ENCODE measurements at places on chromosomes 12 and 14. TPM values are rescaled to one million over a fixed set of nuclear protein-coding genes. Genes with fewer than 3 reads are reported as not detected.

DNA sequence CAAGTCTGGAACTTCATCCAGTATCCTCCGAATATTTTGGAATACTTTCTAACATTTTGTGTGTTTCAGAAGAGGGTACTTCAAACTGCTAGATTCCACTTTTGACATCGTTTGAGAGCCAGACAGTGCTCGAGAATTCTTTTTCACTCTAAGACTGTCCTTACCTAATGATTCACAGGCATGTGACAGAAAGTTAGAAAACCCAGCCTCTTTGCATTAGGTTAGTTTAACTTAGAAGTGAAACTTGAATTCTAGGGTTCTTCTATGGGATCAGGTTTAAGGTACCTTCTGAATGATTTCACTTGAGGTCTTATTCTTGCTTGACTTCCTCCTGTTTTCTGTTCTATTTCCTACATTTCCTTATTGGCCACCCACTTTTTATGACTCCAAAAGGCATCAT is 431.8 kb downstream of the SLC6A15 start:
- no peak for DNase-seq

DNA sequence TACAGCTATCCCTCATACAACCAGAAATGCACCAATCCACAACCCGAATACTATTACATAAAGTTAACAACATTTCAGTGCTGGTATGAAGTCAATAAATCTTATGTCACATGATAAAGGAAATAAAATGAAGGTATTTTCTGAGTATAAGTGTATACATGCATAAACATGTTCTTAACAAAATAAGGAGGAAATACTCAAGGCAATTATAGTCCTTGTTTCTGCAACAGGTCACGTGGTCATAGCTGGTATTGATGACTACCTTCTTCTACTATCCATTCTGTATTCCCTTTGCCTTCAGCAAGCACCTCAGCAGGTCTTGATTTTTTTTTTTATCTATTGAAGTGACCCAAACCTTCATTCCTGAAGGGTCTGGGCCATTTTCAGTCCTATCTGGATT is 675.6 kb downstream of the RPL10L start:
- no peak for DNase-seq

- DNase-seq: no peak
Measured at GRCh38 chr12:74488134-74488533, 49.5 kb upstream of the ATXN7L3B start.

- DNase-seq: no peak
Measured at GRCh38 chr12:69083689-69084088, 150.7 kb upstream of the CPM start.

DNA sequence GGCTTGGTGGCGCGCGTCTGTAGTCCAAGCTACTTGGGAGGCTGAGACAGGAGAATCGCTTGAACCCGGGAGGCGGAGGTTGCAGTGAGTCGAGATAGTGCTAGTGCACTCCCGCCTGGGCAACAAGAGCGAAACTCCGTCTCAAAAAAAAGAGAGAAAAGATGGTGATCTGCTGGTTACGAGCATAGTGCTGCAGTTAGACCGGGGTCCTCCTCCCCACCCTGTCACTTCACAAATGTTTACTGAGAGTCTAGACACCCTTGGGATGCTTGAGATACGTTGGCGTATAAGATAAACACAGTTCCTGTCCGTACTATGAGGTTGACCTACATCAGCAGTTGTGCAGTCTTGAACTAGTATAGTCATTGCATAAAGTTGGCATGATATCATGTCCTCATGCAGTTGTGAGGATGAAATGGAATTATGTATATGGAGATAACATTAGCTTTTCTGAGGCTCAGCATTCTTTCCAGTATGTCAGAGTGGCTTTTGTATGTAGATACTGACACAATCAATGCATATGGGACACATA is 787 bp downstream of the ACAD10 start:
- DNase-seq: no peak

GRCh38 chr14:35482994-35483515 is 50.9 kb upstream of the INSM2 start:
- DNase-seq: no peak

- DNase-seq: no peak
Measured at GRCh38 chr12:116196752-116197718, 80.5 kb downstream of the MED13L start.

DNA sequence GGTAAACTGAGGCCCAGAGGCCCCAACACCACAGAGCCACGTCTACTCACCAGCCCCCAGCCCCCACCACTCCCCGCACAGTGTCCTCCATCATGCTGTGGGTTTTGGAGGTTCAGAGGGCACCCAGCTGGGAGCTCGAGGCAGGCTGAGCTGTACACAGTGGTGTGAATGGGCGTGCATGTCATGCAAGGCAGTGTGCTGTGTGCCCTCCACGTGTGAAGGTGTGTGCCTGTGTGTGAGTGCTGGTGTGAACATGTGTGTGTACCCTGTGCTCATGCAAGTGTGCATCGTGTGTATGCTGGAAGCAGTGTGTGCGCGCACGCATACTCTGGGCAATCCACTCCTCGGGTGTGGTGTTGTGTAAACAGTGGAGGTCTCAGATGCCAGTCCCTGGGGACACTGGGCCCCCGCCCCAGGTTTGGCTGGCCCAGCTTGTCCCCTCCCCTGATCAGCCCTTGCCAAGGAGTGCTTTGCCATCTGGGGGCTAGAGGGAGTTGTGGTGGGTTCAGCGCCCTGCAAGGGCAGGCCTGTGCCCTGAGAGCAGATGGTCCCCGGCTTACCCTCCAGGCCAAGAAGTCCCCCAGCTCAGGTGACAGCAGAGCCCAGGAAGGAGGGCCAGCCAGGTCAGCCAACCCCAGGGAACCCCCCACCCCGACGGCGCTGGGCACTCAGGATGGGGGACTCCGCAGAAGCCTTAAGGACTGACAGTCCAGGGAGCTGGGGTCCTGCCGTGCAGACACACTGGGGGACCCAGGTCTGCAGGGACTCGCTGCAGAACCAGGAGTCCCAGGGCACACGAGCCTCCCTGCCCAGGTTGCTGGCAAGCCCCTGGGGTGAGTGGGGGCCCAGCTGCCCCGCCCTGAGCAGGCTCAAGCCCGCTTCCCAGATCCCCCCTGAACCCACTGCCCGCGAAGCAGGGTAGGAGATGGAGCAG is 23.8 kb upstream of the GPR132 start:
- no peak for DNase-seq

DNA sequence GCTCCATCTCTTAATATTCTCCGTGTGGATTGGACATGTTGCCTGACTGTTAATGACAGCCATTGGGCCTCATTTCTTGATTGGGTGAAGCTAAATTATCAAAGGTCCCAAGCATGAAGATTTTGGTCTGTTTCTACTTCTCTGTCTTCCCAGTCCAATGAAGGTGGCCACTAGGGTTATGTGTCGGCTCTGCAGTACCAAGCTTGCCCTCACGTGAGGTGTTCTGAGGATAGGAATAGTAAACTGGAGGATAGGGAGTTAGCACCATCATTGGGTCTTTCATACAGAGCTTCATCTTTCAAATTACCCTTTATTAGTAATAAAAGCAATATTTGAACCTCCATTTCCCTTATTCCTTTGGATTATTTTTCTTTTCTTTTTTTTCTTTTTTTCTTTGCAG is 21.9 kb upstream of the BICD1 start:
- DNase-seq: no peak

DNA sequence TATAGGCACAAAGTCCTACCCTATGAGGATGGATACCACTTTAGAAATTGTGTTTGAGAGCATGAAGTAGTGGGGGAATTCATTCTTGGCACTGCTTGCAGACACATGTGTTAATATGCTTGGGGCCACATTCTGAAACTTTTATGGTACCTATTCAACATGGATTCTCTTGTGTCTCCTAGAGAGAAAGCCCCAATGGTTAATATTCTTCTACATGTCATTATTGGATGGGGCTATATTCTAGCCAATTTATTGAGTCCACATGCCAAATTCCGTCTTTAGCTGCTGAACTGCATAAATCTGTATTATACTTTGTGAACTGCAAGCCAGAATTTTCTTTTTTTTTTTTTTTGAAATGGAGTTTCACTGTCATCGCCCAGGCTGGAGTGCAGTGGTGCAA is 140.0 kb downstream of the KICS2 start:
- no peak for DNase-seq

- no peak for DNase-seq
Measured at GRCh38 chr14:95659990-95660385, 26.2 kb upstream of the TCL1B start.

GRCh38 chr12:92094751-92095161 is 50.9 kb downstream of the BTG1 start:
- DNase-seq: no peak

DNA sequence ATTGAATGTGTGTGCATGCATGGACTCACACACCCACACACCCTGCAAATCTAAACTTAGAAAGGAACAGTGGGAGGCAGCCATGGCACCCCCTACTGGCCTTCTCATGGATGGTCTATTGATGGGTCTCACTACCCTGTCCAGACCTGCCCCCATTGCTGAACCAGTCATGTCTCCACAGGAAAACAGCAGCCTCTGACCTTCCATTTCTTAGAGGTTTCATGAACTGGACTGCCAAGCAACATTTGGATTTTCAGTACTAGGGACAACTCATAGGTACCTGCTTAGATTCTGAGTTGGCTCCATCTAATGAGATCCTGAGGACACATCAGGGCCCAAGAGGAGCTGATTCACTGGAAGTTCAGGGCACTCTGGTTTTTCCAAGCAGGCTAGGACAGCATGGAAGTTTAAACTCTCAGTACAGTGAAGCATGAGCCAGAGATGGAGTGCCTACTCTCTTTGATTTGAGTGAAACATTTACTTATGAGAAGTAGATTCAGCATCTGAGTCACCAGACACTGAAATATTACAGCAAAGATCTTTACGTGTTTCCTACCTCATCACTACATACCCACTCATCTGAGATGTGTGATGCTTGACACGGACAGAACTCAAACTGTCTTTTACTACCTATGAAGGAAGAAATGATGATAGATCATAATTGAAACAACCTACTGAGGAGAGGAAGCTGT is 98.9 kb upstream of the PLEKHG7 start:
- DNase-seq: no peak

DNA sequence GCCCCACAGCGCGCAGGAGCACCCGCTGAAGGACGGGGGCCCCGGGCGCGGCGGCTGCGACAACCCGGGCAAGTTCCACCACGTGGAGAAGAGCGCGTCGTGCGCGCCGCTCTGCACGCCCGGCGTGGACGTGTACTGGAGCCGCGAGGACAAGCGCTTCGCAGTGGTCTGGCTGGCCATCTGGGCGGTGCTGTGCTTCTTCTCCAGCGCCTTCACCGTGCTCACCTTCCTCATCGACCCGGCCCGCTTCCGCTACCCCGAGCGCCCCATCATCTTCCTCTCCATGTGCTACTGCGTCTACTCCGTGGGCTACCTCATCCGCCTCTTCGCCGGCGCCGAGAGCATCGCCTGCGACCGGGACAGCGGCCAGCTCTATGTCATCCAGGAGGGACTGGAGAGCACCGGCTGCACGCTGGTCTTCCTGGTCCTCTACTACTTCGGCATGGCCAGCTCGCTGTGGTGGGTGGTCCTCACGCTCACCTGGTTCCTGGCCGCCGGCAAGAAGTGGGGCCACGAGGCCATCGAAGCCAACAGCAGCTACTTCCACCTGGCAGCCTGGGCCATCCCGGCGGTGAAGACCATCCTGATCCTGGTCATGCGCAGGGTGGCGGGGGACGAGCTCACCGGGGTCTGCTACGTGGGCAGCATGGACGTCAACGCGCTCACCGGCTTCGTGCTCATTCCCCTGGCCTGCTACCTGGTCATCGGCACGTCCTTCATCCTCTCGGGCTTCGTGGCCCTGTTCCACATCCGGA is 1.4 kb downstream of the FZD10 start:
- no peak for DNase-seq

DNA sequence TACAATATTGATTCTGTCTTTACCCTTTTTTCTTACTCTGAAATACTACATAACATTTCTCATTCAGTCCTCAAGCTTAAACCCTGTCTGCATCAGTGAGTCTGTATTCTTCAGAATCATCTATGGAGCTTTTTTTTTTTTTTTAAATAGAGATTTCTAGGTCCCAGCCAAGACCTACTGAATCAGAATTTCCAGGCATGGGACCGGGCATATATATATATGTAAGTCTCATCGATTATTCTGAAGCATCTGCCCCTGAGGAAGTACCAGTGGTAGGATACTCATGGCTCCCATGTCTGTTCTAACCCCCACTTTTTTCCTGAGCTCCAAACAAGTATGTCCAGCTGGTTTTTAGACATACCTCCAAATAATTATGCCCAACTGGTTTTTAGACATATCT is 6.1 kb downstream of the DDX47 start:
- no peak for DNase-seq

DNA sequence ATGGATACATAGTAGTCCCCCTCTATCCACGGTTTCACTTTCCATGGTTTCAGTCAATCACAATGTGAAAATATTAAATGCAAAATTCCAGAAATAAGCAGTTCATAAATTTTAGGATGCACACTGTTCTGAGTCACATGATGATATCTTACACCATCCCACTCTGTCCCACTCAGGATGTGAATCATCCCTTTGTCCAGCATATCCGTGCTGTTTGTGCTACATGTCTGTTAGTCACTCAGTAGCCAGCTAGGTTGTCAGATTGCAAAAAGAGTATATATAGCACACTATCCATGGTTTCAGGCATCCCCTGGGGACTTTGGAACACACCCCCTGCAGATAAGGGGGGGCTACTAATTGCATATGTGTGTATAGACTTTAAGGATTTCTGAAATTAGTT is 8.1 kb upstream of the NAA30 start:
- no peak for DNase-seq

DNA sequence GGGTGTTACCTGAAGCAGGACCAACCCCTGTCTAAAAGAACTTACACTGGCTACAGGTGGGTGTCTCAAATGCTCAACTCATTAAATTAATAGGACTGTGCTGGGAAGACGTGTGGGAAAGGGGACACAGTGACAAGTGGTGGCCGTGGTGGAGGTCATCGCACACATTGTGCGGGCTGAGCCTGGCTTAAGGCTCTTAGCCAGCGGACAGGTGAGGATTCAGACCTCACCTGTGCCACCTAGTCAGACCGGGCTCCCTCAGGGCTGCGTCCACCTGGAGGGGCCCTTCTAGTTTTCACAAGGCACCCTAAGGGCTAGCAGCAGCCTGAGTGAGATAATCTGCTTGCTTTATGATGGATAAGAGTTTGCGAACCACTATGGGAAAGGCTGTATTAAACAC is 125.2 kb upstream of the FKBP4 start:
- DNase-seq: no peak

GRCh38 chr14:66495218-66496098 is 9.3 kb downstream of the CCDC196 start:
- no peak for DNase-seq

Gene HOXC5
- 2.5 TPM for polyA plus RNA-seq

Gene NELL2
- polyA plus RNA-seq: 21.7 TPM

Gene NANOG
- polyA plus RNA-seq: 0.07 TPM

Gene COA8
- 40.4 TPM for polyA plus RNA-seq
